Progenitor cell of endocrine pancreas (in vitro differentiated cells): ENCODE measurements at places on chromosomes 13 and 19.

GRCh38 chr19:1514986-1515721 is 2.3 kb upstream of the ADAMTSL5 start:
- no peak for DNase-seq

GRCh38 chr19:29413435-29413834 is 112.4 kb upstream of the VSTM2B start:
- no peak for DNase-seq

DNA sequence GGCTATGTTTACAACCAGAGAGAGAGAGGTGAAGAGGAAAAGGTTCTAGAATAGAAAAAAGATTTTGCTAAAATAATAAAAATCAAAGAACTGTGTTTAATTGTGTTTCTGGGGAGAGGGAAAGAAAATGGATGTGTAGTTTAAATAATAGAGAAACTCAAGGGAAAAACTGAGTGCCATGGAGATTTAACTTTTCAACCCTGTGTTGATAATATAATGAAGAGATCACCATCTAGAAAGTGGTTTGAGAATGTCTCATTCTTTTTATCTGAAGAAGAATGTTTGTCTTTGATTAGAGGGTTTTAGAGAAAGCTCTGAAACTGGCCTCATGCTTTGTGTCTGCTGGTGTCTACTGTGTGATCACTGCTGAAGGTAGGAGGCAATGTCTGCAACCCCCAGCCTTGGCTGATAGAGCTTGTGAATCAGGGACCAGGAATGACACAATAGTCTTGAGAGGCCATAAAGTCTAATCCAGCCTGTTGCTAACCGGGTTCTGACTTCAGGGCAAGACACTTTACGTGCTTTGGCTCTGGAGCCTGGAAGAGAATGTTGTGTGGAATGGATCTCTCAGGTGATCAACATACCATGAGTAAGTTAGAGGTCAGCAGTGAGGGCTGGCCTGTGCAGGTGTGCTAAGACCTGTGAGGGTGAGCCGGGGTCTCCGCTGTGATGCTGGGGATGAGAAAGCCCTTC is 5.4 kb downstream of the COL4A2 start:
- DNase-seq: no peak

GRCh38 chr13:94558716-94559115 is 37.2 kb downstream of the TGDS start:
- no peak for DNase-seq

DNA sequence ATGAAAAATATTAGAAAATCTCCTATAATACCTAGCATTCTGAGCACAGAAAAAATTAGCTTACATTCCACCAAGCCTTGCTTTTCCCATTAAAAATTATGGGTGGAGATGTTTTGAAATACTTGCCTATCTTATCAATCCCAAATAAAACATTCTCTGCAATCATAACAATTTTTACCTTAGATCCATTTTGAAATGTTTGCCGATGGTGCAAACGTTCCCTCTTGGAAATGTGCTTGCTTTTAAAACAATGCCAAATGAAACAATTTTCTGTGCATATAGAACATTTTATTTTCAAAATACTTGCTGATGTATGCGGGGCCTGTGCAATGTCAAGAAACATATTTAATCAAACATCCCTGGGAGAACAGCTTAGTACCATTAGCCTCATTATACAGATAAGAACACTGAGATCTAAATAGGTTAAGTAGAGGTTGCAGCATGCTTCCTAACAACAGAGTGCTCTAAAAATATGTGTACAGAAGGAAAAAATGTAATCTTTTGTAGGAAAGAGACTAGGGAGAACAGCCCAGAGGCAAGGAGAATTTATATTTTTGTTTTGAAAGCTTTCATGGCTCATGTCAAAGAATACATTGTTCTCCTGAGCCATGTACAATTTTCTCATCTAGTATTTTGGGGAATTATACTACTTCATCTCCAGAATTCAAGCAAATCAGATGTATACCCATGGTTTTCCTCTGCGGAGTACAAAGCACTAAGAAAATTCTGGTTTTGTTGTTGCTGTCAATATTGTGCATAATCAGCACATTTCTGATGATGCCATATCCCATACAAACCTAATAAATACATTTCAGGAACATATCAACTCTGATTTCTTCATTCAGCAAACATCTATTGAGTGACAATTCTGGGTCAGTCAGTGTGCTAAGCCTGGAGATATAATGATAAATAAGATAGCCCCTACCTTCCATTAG is 25.9 kb upstream of the FNDC3A start:
- DNase-seq: no peak
